Aorta (tissue), 5 donors: ENCODE measurements at places on chromosomes 7 and 10. TPM values are rescaled to one million over a fixed set of nuclear protein-coding genes. Genes with fewer than 3 reads are reported as not detected.
A peak's percentile ranks its signal among the peaks of the same experiment; 100 is the strongest.

DNA sequence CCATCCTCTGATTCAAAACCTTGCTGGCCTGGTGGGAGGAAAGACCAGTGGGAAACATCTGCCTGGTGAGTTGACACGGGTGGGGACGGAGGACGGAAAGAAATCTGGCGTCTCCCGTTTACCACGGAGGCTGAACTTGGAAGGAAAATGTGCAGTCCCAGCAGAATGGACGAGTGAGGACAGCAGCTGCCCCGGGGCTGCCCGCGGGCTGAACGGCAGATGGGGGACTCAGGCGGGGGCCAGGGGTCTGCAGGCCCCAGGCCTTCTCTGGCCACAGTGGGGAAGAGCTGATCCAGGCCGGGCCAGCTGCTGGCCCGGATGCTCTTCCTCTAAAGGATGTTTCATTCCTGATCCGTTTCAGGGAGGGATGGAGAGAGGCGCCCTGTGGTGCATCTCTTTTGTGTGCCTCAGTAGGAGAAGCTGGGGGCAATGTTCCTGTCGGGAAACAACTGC lies 147.5 kb upstream of the CHST15 start:
- no peaks in the 10 kb centered on the region for H3K4me1 ChIP-seq
- no peak for DNase-seq
- H3K36me3 ChIP-seq = no peaks in the 10 kb centered on the region
- H3K4me3 ChIP-seq = no peak overlapping the region
- H3K27ac ChIP-seq = no peak overlapping the region

GRCh38 chr7:106768324-106768751 lies 96.7 kb upstream of the PIK3CG start:
- H3K36me3 ChIP-seq = no peaks in the 10 kb centered on the region
- H3K4me3 ChIP-seq = no peak overlapping the region
- DNase-seq = no peak
- no peak overlapping the region for H3K27ac ChIP-seq

GRCh38 chr7:80493121-80493849 lies 18.6 kb downstream of the GNAT3 start:
- no peak for DNase-seq
- H3K36me3 ChIP-seq = no peaks in the 10 kb centered on the region
- no peak overlapping the region for H3K27ac ChIP-seq
- H3K4me3 ChIP-seq = no peak overlapping the region
- no peaks in the 10 kb centered on the region for H3K27me3 ChIP-seq
- H3K4me1 ChIP-seq = no peaks in the 10 kb centered on the region

GRID2IP gene
- total RNA-seq = 0.39 TPM

DNA sequence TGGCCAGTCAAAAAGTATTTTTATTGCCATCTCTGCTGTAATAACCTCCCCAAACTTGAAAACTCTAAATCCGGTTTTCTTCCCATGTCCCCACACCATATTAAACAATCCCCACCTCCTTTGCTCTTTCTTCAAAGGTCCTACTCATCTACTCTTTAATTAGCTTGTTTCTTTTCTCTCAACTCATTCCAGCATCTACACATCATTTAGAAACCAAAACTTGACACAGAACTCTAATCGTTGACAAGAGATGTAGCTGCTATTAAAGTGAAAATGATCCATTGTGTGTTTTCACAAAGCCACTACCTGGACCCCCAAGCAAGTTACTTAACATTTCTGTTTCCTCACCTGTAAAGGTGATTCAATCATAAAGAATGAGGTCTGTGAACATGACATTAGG lies 436.3 kb upstream of the NPVF start:
- H3K36me3 ChIP-seq = no peaks in the 10 kb centered on the region
- no peak overlapping the region for H3K27ac ChIP-seq
- no peak overlapping the region for H3K4me3 ChIP-seq
- no peak for DNase-seq
- H3K27me3 ChIP-seq = no peaks in the 10 kb centered on the region
- H3K4me1 ChIP-seq = peaks cover 5% of the 10 kb centered on the region

SPDYE1 gene
- not detected for total RNA-seq

DNA sequence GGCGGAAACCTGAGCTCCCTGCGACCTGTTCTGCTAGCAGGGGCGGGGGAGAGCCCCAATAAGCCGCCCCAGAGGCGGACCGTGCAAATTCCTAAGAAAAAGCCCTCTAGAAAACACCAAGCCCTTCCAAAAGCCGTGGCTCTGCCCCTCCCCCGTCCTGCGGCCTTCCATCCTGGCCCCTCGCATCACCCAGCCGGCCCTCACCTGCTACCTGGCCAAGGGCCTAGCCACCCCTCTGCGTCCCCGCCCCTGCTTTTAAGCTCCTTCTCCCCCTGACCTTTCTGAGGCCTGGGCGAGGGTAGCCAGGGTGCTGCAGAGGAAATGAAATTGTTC lies 24.9 kb downstream of the SKIDA1 start:
- no peak overlapping the region for H3K27ac ChIP-seq
- H3K4me1 ChIP-seq = no peaks in the 10 kb centered on the region
- DNase-seq = no peak
- no peaks in the 10 kb centered on the region for H3K27me3 ChIP-seq

FANK1 gene
- total RNA-seq = 1.3 TPM

DNA sequence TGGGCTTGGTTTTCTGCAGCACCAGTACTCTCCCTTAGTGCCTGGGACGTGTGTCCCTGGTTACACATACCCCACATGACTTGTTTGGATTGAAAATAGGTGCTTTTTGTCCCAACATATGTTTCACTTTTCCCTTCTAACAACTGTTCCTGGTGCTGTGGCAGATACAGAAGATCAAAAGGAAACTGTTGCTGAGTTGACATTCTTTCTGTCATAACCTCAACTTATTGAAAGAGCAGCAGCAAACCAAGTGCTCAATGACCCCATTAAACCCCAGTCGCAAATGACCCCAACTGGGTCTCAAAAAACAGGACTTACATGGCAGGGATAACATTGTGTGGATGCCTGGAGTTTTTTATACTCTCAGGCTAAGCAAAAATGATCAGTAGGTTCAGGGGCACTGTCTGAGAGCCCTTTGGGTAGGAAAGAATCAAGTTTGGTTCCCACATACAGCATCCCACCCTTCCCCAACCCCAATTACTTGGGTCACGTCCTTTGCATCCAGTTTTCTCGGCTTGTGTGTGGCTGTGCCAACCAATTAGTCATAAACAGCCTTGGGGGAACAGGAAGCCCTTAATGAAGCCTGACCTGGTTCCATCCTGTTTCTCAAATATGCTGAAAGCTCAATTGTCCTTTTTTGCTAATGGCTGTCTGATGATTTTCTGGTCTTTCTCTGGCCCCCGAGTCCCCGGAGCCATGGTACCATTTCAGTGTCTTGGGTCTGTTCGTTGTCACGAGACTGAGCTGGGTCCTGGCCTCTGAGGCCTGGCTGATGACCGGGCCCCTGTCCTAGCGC lies 4.9 kb downstream of the HKDC1 start:
- H3K27me3 ChIP-seq = no peaks in the 10 kb centered on the region
- H3K36me3 ChIP-seq = no peaks in the 10 kb centered on the region
- no peak overlapping the region for H3K4me3 ChIP-seq

- H3K36me3 ChIP-seq = no peaks in the 10 kb centered on the region
- no peak for DNase-seq
- no peaks in the 10 kb centered on the region for H3K4me1 ChIP-seq
- H3K4me3 ChIP-seq = no peak overlapping the region
Measured at GRCh38 chr10:23197416-23197861, 5.3 kb downstream of the PTF1A start.

DNA sequence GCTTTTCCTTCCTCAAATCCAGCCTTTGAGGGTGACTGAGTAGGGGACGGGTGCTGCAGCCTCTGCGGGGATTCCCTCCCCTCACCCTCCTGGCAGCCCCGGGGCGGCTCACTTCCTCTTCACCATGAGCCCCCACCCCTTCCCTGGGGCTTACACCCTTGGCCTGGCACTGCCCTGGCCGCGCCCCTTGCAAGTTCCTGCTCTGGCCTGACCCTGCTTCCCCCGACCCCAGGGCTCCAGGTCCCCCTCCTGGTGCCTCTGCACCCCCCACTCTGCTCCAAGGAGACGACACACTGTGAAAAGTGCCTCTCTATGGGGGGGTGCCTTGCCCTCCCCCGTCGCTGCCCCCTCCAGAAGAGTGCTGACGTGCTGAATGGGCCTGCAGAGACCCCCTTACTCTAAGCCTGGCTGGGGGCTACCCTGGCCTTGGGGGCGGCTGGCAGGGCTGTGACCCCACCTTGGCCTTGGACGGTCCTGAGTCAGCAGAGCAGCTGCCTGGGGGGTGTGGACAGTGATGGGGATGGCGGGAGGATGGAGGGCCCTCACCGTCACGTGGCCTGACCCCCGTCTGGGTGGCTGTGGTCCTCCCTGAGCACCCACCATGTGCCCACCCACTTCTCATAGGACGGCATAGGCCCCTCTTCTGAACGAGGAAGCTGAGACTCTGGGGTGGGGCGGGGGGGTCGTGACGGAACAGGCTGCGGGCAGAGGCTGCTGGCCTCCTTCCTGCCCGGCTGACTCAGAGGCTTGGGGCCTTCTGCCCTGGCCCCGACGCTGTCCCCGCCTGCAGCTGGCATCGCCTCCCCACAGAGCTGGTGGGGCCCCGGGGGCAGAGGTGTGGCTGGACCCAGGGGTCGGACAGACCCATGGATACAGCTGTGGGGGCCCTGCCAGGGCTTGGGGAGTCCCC lies 9.8 kb downstream of the LFNG start:
- H3K4me1 ChIP-seq = no peaks in the 10 kb centered on the region
- H3K27me3 ChIP-seq = no peaks in the 10 kb centered on the region

DNA sequence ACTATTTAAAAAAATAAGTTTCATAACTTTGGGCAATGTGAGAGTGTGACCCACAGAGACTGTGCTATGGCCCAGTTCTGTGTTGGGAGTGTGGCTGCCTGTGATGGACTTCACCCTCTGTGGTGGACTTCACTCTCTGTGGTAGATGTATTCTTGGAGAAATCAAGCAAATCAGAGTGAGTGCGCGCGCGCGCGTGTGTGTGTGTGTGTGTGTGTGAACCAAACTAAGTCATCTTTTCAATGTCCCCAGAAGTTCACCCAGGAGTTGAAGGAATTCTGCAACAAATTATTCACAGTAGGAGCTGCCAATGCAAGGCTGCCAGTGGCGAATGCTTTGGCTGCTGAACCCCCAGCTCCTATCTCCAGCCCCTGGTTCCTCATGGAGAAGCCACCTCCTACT lies 184.5 kb downstream of the ADAM12 start:
- peak; percentile 70 for DNase-seq
- H3K36me3 ChIP-seq = no peaks in the 10 kb centered on the region
- H3K27ac ChIP-seq = no peak overlapping the region
- peaks cover 3% of the 10 kb centered on the region for H3K4me1 ChIP-seq

DNA sequence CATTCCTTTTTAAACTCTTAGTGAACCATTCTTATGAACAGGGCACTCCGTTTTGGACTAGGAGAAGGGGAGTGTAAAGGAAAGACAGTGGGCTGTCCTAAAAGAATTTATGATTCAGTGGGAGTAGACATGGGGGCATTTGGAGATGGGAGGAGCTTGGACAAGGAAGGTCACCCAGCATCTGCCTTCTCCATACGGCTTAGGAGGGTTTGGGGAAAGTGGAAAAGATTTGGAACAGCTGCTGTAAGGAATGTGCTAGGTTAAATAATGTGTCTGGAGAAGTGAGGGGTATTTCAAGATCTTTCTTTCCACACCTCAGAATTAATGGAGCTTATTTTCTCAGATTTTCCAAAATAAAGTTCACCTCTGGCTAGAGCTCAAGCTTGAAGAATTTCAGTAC lies 24.0 kb downstream of the SLC35G1 start:
- H3K27ac ChIP-seq = no peak overlapping the region
- no peak for DNase-seq
- no peak overlapping the region for H3K4me3 ChIP-seq
- no peaks in the 10 kb centered on the region for H3K27me3 ChIP-seq
- H3K36me3 ChIP-seq = no peaks in the 10 kb centered on the region

C7orf57 gene
- total RNA-seq = not detected

TMEM140 gene
- 32.4 TPM for total RNA-seq

GRCh38 chr10:112223725-112224124 lies 40.2 kb upstream of the GPAM start:
- DNase-seq = no peak
- no peaks in the 10 kb centered on the region for H3K4me1 ChIP-seq
- H3K27me3 ChIP-seq = no peaks in the 10 kb centered on the region
- no peaks in the 10 kb centered on the region for H3K36me3 ChIP-seq

DNA sequence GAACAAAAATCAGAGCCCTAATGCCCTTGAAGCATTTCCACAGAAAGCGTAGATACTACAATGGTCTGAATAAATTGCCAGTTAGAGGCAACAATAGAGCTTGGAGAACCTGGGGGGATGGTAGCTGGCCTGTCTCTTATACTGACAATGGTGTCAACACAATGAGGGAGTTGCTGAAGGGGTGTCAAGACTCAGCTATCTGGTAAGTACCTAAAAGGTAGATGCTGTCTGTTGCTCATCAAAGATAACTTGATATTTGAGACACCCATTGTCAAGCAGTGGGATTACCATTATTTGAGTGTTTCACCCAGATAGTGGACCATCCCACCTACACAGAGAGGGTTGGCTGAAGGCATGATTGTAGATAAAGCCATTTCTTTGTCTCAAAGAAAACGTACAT lies 72.8 kb downstream of the PDE1C start:
- H3K4me3 ChIP-seq = no peak overlapping the region
- H3K27me3 ChIP-seq = no peaks in the 10 kb centered on the region
- no peaks in the 10 kb centered on the region for H3K4me1 ChIP-seq
